Stimulated activated CD4-positive, alpha-beta T cell treated with anti-CD3 and anti-CD28 coated beads, Interleukin-15, amount 100 ng/mL, for 24 hours (primary cell): ENCODE measurements at places on chromosomes 12 and 14.
A peak's percentile ranks its signal among the peaks of the same experiment; 100 is the strongest.

GRCh38 chr12:68287106-68287505 is 33.7 kb upstream of the IL22 start:
- no peak for DNase-seq

- peak; percentile 74 for DNase-seq
Observed at GRCh38 chr14:94423453-94424056, 29.0 kb downstream of the SERPINA11 start.

GRCh38 chr12:116416166-116416565 is 138.7 kb upstream of the MED13L start:
- DNase-seq, result no peak

- DNase-seq, result no peak
Observed at GRCh38 chr12:74514098-74514872, 23.4 kb upstream of the ATXN7L3B start.

GRCh38 chr12:77965790-77966189 is 135.1 kb downstream of the NAV3 start:
- no peak for DNase-seq

GRCh38 chr12:114963846-114964245 is 279.9 kb upstream of the TBX3 start:
- DNase-seq, result no peak

DNA sequence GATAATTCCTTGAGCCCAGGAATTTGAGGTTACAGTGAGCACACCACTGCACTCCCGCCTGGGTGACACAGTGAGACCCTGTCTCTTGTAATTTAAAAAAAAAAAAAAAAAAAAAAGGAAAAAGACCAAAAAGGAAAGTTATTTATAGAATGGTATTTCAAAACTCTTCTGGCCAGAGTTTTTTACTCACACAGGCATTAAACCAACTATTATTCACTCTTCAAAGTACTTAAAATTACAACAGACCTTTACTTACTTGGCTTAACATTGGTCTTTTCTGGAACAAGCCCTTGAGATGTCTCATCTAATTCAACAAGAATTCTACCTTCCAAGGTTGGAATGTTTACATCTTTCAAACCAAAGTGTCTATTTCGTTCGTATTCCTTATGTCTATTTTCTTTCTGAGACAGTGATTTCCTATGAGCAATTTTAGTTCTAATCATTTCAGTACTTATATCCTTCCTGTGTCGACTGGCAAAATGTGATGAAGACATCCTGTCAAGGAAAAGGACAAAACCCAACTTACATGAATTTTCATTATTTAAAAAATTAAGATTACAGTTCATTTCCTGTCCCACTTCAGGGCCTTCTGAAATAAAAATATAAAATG is 2.6 kb downstream of the DLGAP5 start:
- no peak for DNase-seq

GRCh38 chr12:709455-710020 is 42.8 kb upstream of the WNK1 start:
- DNase-seq, result no peak
